ENCODE measurements at places on chromosomes 6 and 20.

DNA sequence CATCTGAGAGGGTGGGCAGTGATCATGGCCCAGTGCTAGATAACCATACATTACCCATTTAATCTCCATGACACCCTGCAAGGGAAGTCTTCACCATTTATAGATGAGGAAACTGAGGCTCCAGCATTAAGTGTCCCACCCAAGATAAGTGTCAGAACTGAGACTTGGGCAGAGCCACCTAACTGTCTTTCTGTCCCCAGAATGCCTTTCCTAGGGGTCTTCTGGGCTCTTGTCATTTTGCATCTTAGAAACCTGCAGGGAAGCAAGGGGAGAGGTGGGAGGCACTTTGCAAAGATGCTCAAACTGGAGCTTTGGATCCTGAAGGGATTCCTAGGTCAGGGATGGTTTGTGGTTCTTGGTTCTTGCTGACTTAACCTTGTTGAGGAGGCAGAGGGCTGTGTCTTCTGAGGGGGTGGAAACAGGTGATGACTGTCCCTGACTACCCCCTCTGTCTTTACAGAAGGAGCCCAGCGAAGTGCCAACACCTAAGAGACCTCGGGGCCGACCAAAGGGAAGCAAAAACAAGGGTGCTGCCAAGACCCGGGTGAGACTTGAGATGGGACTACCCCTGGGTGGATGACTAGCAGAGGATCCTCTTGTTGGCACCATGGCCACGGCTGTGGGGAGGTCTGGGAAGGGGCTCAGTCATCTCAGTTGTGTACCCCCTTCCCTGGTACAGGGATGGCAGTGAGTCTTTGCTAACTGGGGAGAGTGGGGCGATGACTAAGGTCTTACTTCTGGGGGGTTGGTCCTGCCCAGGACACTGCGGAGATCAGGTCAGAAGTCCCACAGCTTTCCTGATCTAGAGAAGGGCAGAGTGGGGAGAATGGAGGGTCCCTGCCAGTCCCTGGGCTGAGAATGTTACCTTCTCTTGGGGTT, 5.8 kb downstream of the HMGA1 start:
- DNase-seq, result no peak

- no peak for DNase-seq
Measured at GRCh38 chr6:68194846-68195478, 440.1 kb upstream of the ADGRB3 start.

GRCh38 chr20:62181808-62182207, 1.0 kb upstream of the MTG2 start:
- no peak for DNase-seq

- DNase-seq, result no peak
Measured at GRCh38 chr20:40942006-40942405, 86.6 kb upstream of the TOP1 start.

DNA sequence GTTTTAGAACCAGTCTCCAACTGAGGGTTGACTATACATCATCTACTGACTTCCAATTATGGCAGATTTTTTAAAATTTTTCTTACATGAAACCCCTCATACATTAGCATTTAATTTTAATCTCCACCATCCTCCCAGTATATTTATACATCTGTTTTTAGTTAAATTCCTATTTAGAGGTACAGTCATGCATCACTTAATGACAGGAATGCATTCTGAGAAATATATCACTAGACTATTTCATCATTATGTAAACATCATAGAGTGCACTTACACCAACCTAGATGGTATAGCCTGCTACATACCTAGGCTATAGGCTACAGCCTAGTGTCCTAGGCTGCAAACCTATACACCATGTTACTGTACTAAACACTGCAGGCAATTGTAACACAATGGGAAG, 316.7 kb upstream of the MARCKS start:
- DNase-seq, result no peak

DNA sequence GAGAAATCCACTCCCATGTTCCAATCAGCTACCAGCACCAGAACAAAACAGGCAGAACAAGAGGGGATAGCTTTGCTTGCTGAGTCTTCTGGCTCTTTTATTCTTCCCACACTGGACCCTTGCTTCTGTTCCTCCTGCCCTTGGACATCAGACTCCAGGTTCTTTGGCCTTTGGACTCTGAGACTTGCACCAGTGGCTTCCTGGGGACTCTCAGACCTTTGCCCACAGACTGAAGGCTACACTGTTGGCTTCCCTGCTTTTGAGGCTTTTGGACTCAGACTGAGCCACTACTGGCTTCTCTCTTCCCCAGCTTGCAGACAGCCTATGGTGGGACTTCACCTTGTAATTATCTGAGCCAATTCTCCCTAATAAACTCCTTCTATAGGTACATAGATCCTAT, 142.4 kb upstream of the RIN2 start:
- no peak for DNase-seq

DNA sequence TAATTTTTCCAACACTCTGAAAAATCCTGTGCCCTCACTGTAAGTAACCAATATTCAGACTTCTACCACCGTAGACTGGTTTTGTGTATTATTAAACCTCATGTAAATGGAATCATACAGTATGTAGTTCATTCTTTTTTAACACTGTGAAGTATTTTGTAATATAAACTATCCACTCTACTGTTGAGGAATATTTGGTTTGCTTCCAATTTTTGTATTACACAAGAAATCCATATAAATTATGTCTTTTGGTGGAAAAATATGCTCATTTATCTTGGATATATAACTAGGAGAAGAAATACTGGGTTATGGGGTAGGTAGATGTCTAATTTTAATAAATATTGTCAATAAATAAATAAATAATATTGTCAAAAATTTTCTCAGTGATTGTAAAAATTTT, 116.8 kb downstream of the CHD6 start:
- no peak for DNase-seq

- DNase-seq, result no peak
Measured at GRCh38 chr6:108585921-108586536, 25.3 kb downstream of the FOXO3 start.

GRCh38 chr6:30684386-30685156, 1.9 kb downstream of the PPP1R18 start:
- no peak for DNase-seq

All from cortex of kidney (tissue), 1 donor.